ENCODE measurements at places on chromosomes 3 and 15. TPM values are rescaled to one million over a fixed set of nuclear protein-coding genes. Genes with fewer than 3 reads are reported as not detected.

- no peak for DNase-seq
Measured at GRCh38 chr3:172219750-172220149, 180.4 kb downstream of the FNDC3B start.

- no peak for DNase-seq
Measured at GRCh38 chr15:70067011-70067410, 30.7 kb downstream of the TLE3 start.

- no peak for DNase-seq
Measured at GRCh38 chr3:177968891-177969290, 567.3 kb upstream of the KCNMB2 start.

DNA sequence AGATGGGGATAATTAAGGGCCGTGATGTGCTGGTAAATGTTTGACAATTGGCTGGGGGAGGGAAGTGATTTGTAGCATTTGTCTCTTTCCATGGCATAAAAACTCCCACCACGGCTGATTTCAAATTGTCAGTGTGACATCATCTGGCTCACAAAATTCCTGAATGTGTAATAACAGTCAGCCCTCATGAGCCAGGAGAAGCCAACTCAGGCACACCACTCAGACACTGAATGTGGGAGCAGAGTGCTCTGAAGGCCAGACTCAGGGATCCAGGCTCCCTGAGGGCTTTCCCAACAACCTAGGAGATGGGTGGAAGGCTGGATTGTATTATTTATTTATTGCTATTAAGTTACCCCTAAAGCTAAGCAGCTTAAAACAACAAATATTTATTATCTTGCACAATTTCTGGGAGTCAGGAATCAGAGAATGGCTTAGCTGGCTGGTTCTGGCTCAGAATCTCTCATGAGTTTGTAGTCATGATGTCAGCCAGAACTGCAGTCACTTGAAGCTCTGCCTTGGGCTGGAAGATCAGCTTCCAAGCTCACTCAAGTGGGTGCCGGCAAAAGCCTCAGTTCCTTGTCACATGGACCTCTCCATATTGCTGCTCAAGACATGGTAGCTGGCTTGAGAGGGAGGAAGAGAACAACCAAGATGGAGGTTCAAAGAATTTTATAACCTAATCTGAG, 6.5 kb upstream of the CPEB1 start:
- no peak for DNase-seq

GRCh38 chr3:155325263-155325835, 31.9 kb upstream of the STRIT1 start:
- peak; percentile 53 for DNase-seq

DNA sequence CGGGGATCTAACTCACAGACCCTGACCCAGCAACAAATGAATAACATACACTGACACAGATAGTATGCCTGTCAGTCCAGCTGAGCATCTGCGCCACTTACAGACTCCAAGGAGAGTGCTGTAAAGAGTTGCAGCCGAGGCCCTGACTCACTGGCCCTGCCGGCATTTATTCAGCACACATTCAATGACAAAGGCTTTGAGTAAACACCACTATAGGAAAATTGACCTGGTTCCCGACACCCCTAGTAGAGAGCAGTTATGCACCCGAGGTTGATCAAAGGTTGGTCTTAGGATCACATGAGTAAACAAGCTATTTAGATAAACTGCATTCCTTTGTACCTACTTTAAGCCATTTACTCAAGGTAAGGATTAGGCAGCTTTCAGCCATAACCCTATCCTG, 22.7 kb downstream of the LARS2 start:
- no peak for DNase-seq

DNA sequence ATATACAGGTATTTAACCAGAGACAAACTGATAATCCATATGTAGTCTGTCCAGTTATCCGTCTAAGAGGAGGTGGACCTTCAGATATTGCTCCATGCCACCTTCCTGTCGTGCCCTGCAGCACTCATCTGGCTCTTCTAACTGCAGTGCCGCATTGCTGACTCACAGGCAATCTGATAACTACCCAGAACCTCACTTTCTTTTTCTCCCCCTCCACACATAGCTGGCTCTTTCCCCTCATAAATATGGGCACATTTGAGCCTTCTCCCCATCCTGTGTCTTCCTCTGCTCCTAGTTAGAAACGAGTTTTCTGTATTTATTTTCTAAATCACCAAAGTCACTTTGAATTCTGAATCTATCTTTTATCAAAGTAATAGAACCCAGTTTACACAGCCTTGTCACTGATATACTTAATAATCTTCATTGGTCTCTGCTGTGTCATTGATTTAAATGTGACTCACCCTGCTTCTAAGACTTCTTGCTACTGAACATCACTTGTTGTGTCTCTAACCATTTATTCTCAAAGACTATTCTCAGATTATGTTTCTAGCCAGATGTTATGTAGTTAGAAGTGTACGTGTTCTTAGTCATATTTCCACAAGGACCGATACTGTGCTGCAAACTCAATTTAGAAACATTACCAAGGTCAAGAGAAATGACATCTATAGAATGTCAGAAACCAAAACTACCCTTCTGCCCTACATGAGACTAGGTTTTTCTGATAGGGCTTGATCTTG, 17.4 kb upstream of the KCNMB2 start:
- DNase-seq, result no peak

DNA sequence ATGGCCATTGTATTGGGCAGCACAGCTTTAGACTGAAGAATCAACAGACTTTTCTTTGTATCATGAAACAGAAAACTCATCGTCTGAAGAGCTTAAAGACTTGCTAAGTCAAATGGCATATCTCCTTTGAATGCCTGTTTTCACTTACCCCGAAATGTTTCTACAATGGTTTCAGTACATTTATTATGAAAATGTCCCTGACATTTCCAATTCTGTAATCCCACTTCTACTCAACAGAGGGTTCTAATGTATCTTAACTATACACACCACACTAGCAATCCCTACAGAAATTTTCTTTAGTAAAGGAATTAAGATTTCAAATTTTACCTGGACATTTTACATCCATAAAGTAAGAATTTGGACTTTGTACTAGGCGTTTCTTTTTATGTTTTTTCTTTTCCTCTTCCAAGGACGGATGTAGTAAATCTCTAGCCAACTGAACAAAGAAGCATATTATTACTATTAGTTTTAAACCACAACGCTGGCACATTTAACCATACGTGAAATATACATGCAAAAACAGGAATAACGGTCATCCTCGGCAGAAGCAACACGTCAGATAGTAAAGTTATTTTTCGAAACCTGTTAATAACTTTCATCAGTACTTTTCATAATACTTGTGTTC, 1.1 kb downstream of the RPS27L start:
- DNase-seq, result no peak

DNA sequence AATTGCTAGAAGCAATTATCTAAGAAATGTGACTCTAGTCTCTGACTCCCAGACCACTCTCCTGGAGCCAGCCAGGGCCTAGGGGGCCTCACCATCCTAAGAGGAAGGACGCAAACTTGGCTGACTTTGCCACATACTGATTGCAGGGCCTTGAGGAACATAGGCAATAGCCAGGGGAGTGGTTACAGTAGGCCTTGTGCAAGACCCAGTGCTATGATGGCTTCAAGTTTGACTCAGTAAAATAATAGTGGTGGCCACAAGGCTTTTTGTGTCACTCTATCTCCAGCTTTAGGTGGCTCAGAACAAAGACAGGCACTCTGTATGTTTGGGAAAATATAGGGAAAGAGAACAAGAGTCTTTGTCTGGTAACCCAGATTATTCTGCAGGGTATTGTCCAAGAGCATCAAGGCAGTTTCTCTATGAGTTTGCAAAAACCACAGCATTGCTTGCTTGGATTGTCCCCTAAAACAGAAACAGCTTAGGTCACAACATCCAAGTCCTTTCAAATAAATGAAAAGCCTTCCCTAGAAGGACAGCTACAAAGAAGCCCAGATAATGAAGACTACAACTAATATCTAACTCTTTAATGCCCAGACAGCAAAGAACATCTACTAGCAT, 631.5 kb downstream of the PYDC2 start:
- DNase-seq, result no peak

- no peak for DNase-seq
Measured at GRCh38 chr3:129888771-129889170, 4.7 kb downstream of the TMCC1 start.

DNA sequence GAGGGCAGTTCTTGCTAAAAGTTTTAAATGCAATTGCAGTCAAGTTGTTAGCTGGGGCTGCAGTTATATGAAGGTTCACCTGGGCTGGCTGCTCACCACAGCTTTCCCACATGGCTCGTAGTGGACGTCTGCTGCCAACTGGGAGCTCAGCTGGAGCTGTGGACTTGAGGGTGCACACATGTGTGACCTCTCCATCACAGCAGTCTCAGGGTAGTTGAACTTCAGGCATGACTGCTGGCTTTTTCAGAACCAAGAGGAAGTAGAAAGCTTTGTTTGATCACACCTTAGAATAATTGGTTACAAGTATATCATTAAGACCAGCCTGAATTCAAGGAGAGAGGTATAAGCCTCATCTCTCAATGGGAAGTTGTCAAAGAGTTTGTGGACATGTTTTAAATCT, 74.1 kb downstream of the CHL1 start:
- DNase-seq, result no peak

- no peak for DNase-seq
Measured at GRCh38 chr15:89132611-89133507, 44.6 kb downstream of the ABHD2 start.

UBR1 gene
- 22.2 TPM for total RNA-seq

ROBO2 gene
- 2.0 TPM for total RNA-seq

CSPG4 gene
- 2.0 TPM for total RNA-seq

SPTBN5 gene
- total RNA-seq, result 0.90 TPM

SLC24A5 gene
- total RNA-seq, result not detected

NR1I2 gene
- total RNA-seq, result not detected

HRG gene
- total RNA-seq, result not detected

TMEM115 gene
- 32.3 TPM for total RNA-seq

C3orf22 gene
- not detected for total RNA-seq

CHRFAM7A gene
- total RNA-seq, result 4.3 TPM
